GM23338 (cell line): ENCODE measurements at places on chromosomes 2 and 18. TPM values are rescaled to one million over a fixed set of nuclear protein-coding genes. Genes with fewer than 3 reads are reported as not detected.

DNA sequence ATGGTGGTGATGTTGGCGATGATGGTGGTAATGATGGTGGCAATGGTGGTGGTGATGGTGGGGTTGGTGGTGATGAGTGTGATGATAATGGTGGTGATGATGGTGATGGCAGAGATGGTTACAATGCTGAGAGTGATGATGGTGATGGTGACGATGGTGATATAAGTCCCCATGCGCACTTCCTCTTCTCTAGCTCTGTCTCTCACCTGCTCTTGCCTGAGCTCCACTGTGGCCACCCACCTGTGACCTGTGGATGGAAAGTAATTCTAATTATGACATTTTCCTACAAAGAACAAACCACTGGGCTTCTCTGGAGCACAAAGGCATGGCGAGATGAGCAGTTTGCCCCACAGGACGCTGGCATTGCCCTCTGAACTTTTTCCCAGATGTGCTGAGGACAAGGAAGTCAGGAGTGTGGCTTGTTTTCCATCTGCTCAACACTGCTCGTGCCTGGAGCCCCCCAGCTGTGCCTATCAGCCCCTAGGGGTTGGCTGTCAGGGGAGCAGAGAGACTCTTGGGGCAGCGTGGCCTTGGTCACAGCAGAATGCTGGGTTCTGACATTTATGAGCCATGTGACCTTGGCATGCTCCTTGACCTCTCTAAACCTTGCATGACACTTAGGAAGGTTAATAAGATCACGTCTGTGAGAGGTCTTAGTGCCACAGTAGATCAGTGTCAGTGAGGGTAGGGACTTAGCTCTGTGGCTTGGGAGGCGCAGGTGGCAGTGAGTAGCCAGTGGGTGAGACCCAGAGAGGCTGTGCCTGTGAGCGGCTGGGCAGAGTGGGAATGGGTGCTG is 68.4 kb downstream of the RRM2 start:
- DNase-seq = no peak

- DNase-seq = peak; percentile 84
These were observed 273.6 kb downstream of the PAX3 start for GRCh38 chr2:222024932-222025880.

GRCh38 chr2:65294701-65295100 is 67.1 kb downstream of the ACTR2 start:
- no peak for DNase-seq

- DNase-seq = no peak
These were observed 1.7 kb downstream of the UGGT1 start for GRCh38 chr2:128092656-128093055.

GRCh38 chr18:27704736-27705361 is 472.1 kb downstream of the CDH2 start:
- DNase-seq = no peak

GRCh38 chr18:29003194-29003593 is 826.3 kb upstream of the CDH2 start:
- no peak for DNase-seq

MC2R gene
- total RNA-seq = not detected in 2 replicates

GRCh38 chr2:101981504-101981903 is 10.3 kb upstream of the IL1R2 start:
- no peak for DNase-seq

DNA sequence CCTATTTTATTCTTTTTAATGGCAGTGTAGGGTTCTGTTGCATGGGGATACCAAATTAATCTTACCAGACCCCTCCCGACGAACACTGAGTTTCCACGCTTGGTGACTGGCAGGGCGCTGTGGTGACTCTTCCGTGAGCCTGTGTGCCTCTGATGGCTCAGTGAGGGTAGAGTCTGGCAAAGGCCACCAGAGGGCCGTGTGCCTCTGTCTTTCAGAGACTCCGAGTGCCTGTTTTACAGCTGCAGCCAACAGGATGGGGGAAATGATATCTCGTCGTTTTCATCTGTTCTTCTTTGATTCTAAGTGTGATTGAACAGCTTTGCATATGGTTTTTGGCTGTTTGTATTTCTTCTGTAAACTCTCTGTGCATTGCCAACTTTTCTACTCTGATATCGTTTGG is 99.8 kb downstream of the ZNF236 start:
- peak; percentile 83 for DNase-seq

LIMS3 gene
- total RNA-seq = 0.31 and 1.0 TPM in 2 replicates

- peak; percentile 43 for DNase-seq
These were observed 236.1 kb downstream of the CDH20 start for GRCh38 chr18:61569176-61569892.

GRCh38 chr2:231673348-231673770 is 35.0 kb upstream of the PTMA start:
- peak; percentile 98 for DNase-seq

HOXD4 gene
- total RNA-seq = not detected in 2 replicates

DNA sequence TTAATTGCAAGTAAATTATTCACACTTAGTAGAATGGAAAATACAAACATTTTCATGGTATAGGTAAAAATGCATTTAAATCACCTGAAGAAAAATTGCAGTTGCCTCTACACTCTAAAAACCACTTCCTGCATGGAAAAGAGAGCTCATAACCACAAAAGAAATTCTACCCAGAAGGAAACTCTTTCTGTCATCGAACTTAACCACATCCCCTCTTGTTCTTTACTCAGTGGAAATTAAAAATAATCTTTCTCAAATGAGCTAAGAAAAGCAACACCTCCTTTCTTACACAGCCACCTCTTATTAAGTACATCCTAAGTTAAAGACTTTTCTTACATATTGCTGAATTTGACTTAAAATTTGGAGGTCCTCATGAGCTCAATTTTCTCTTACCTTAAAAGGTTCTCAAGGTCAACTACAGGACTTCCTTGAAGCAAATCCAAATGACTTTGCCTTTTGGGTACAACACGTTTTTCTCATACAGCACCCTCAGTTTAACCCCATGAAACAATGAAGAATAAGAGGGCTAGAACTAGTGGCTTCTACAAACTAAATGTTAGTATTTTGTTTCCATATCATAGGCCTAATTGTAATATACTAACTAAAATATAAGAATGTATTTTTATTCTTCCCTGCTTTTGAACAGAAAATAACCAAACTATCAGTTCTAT is 109.1 kb upstream of the CRIM1 start:
- DNase-seq = no peak

GRCh38 chr2:232781765-232782164 is 5.4 kb upstream of the KCNJ13 start:
- DNase-seq = no peak

INPP5D gene
- total RNA-seq = 8.0 and 8.3 TPM in 2 replicates

GRCh38 chr2:20148923-20149702 is 75.8 kb downstream of the SDC1 start:
- peak; percentile 61 for DNase-seq

DNA sequence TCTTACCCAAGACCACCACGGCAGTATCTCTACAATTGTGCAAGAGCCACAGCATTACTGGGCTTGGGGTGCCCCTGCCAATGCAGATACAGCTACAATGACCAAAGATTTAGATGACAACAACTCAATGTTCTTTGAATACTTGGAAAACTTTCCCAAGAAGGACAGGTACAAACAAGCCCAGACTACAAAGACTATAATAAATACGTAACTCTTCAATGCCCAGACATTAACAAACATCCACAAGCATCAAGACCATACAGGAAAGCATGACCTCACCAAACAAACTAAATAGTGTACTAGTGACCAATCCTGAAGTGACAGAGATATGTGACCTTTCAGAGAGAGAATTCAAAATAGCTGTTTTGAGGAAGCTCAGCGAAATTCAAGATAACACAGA is 62.8 kb downstream of the ICA1L start:
- no peak for DNase-seq

GRCh38 chr2:128389388-128390086 is 70.9 kb upstream of the HS6ST1 start:
- no peak for DNase-seq

DNA sequence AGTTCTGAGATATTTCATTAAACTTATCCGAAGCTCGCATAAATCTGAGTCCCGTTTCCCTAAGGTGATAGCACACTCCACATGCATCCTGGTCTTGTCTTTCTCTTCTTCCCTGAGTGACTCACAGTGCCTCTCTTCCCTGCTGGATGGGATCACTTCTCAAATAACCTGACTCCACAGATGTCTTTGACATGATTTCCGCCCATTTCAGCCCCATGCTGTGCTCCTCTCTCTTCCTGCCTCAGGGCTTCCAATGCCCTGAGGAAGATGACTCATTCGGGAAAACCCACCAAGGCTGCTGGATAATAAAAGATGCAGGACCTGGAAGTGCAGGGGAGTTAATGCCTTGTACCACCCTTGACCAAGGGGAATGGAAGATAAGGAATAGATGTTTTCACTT is 441.7 kb upstream of the SOX11 start:
- DNase-seq = peak; percentile 22

DNA sequence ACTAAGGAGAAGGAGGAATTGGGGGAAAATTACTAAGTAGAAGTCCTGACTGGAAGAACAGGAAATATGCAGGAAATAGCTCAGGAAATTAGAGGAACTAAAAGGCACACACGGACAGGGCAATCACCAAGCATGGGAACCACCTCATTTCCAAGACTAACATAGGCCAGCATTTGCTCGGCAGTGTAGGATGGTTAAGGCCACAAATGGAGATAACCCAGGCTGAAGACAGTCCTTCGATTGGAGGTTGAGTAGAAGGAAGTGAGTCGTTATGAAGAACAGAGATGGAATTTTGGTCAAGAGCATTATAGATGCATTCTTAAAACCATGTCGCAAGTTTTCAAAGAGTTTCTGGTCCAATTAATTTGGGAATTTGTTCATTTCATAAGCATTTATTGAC is 401.4 kb downstream of the ALK start:
- no peak for DNase-seq

TMEM247 gene
- total RNA-seq = not detected in 2 replicates

- DNase-seq = no peak
These were observed 348.7 kb downstream of the NR4A2 start for GRCh38 chr2:155983845-155984244.

LRP2 gene
- total RNA-seq = 1.9 and 2.7 TPM in 2 replicates

DNA sequence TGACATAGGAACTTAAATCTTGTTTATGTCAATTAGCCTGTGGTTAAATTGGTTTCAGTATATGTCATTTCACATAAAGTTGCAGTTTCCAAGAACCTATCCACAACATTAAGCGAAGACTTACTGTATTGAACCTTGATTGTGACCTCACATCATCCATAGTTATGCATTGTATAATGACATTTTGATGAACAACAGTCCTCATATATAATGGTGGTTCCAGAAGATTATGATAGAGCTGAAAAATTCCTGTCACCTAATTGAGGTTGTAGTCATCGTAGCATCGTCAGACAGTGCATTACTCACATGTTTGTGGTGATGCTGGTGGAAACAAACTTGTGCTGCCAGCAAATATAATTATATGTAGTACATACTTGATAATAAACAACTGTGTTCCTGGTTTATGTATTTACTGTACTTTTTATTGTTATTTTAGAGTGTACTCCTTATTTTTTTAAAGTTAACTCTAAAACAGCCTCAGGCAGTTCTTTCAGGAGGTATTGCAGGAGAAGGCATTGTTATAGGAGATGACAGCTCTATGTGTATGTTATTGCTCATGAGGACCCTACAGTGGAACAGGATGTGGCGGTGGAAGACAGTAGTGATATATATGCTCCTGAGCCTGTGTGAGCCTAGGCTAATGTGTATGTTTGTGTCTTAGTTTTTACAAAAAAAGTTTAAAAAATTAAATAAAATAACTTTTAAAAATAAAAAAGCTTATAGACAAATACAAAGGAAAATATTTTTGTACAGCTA is 56.6 kb downstream of the UBE2E3 start:
- DNase-seq = no peak

DNA sequence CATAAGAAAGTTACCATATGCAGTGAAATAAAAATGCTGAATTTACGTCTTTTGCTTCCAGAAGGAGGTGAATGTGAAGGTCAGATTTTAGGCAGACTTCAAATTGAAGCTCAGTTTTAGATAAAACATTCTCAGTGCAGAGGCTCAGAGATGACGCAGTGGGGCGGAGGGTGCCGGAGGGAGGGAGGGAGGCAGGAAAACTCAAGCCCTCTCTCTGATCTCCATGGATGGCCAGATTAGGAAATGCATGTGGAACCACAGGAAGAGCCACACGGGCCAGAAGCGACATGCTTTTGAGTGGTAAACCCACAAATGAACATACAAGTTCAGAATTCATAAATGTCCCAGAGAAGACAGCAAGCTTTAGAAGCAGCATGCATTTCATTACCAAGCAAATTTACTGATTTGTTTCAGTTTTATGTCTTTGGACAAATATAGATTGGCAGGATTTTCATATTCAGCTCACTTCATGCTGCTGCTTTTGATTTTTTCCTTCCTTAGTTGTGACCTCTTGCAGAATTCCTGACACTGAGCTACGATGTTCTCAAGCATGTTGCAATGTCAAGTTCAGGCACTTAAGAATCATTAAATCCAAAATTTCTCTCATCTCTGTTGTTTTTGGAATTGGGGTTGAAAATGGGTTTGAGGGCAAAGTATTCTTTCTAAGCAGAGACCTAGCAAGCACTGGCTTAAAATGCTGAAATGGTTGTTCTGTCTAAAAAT is 29.7 kb upstream of the APCDD1 start:
- DNase-seq = no peak

TRPM8 gene
- 0.14 and 1.4 TPM in 2 replicates for total RNA-seq

DNA sequence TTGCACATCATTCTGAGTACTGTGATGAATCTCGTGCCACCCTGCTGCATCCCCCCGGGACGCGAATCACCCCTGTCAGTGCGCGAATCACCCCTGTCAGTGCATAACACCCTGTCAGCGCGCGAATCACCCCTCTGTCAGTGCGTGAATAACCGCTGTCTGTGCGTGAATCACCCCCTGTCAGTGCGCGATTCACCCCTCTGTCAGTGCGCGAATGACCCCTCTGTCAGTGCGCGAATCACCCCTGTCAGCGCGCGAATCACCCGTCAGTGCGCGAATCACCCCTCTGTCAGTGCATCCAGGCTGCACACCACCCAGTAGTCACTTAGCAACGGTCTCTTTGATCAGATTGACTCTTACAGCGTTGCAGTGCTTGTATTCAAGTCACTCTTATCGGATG is 134.4 kb upstream of the TPO start:
- DNase-seq = no peak

- DNase-seq = peak; percentile 30
These were observed 35.4 kb downstream of the INPP4A start for GRCh38 chr2:98479959-98480524.

DNA sequence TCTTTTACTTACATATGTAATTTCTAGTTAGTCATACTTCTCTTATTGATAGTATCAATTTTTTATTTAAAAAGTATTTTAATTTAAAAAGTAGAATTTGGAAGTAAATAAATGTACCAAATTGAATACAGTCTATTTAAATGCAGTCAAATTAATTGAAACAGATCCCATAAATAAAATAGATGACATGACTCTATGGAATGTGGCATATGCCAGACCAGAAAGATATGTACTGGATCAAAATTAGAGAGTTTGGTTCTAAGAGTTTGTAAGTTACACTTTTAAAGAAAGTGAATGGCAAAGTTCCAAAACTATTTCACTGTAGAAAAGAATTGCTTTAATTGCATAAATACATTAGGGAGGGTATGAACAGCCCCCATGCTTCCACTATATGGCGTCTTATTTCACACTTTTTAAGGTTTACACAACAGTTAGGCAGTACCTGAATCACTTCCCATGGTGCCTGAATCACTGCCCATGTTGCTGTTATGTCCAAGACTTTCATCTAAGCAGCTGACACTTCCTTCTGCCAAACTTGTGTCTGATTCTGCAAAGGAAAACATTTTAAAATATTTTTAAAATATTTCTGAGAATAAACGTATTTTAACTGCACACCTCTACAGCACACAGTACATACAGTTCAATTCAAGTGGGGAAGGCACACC is 25.2 kb downstream of the IFIH1 start:
- no peak for DNase-seq
